Stimulated activated CD8-positive, alpha-beta memory T cell treated with anti-CD3 and anti-CD28 coated beads, Interleukin-12 subunit alpha, Interleukin-12 subunit beta, amount 100 ng/mL, for 1 hour (primary cell): ENCODE measurements at places on chromosomes 3 and 15.

DNA sequence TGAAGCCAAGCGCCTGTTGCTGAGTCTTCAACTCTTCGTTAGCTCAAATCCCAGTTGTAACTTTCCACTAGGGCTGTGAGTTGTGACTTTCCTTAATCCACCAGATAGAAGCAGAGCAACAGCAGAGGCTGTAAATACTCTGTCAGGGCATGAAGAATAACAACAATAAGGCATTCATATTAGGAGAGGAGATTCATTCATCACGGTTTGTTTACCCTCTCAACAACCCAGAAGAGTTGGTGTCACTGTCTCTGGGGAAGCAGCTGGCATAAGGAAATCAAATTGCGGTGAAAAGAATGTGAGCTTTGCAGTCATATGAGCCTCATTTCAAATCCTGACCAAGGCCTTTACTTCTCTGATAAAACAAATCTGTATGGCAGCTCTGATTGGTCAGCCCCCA lies 184.8 kb downstream of the SHQ1 start:
- DNase-seq, result no peak

DNA sequence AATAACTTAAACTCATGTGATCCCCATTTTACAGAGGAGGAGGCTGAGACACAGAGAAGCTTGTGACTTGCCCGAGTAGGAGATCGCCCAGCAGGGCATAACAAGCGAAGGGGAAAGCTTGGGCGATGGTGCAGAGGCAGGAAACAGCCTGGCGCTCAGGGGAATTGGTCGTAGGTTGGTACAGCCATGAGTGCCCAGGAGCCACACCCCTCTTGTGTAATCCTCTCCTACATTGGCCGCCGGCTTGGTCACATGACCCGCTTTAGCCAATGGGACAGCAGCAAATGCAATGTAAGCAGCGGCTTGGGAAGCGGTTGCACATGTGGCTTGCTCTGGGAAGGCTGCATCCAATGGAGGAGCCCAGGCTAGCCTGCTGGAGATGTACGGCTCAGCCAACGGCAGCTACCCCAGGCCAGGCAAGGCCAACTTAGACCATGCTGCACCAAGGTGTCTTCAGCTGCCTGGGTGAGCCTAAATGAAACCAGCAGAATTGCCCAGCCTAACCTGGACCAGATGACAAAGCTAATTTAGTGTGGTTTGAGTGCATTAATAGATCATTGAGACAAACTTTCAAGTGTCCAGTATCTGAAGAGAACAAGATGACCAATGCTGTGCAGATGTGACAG lies 50.3 kb upstream of the SLC6A6 start:
- no peak for DNase-seq

- no peak for DNase-seq
Observed at GRCh38 chr3:12462159-12462947, 21.9 kb upstream of the TSEN2 start.

- DNase-seq, result no peak
Observed at GRCh38 chr3:13263770-13264467, 156.2 kb downstream of the NUP210 start.

- no peak for DNase-seq
Observed at GRCh38 chr3:39980058-39980457, 170.6 kb downstream of the MYRIP start.

DNA sequence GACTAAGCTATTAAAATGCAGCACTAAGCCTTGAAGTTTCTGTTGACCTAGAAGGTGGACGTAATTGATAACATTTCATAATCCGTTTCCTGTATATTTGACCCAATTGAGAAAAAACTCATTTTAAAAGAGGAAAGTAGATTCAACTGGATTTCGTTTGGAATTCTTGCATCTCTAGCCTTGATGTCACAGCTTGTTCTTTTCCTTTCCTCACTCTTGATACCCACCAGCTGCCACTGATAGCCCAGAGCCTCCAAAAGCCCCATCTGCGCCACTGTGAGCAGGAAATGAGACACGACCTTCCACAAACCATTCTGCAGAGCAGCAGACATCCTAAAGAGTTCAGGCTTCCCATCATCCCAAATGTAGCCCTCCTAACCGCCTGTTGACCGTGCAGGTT lies 61.8 kb downstream of the FOXB1 start:
- DNase-seq, result no peak

DNA sequence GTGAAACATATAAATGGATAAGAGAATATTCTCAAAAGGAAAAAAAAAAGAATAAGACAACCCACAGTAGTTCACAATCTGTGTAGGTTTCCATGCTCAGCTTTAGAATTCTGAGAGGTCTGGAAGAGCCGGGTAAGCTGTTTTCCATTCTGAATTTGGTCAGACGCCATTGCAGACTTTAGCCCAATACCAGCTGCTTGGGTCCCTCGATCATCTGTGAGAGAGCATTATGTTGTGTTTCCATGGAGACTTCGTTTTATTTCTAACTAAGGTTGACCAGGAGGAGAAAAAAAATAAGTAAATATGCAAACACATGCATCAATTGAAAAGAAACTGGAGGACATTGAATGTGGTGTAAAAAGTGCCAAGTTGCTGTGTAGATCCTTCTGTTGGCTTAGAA lies 25.5 kb downstream of the KCNAB1 start:
- no peak for DNase-seq
